Thymus (tissue), 14 donors: ENCODE measurements at places on chromosomes 1 and 21. TPM values are rescaled to one million over a fixed set of nuclear protein-coding genes. Genes with fewer than 3 reads are reported as not detected.

- no peak for DNase-seq
Observed at GRCh38 chr1:79302380-79302930, 295.9 kb upstream of the ADGRL4 start.

- DNase-seq = no peak
Observed at GRCh38 chr1:110051262-110051648, 16.8 kb downstream of the STRIP1 start.

- DNase-seq = no peak
Observed at GRCh38 chr1:41611068-41611931, 126.8 kb upstream of the EDN2 start.

GRCh38 chr1:175005085-175005783 is 5.5 kb downstream of the CACYBP start:
- DNase-seq = no peak

- no peak for DNase-seq
Observed at GRCh38 chr1:11790880-11791715, 14.7 kb downstream of the MTHFR start.

GRCh38 chr1:63774617-63775417 is 1.0 kb downstream of the ROR1 start:
- DNase-seq = no peak

DNA sequence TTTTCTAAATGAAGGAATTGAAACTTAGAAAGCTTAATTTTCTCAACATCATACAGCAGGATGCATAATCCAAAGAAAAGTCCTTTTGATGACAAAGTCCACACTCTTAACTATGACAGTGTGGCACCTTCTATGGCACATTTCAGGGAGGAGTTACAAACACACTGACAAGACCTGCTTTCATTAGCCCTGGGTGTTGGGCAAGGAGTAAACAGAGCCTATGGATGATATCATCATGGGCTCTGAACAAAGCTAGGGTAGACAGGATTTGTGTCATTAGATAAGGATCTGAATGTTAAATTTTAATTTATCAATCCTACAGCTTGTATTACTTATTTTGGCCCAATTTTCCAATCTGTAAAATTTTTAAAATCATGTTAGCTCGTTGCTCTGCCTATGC is 62.6 kb upstream of the DENND1B start:
- DNase-seq = no peak

DNA sequence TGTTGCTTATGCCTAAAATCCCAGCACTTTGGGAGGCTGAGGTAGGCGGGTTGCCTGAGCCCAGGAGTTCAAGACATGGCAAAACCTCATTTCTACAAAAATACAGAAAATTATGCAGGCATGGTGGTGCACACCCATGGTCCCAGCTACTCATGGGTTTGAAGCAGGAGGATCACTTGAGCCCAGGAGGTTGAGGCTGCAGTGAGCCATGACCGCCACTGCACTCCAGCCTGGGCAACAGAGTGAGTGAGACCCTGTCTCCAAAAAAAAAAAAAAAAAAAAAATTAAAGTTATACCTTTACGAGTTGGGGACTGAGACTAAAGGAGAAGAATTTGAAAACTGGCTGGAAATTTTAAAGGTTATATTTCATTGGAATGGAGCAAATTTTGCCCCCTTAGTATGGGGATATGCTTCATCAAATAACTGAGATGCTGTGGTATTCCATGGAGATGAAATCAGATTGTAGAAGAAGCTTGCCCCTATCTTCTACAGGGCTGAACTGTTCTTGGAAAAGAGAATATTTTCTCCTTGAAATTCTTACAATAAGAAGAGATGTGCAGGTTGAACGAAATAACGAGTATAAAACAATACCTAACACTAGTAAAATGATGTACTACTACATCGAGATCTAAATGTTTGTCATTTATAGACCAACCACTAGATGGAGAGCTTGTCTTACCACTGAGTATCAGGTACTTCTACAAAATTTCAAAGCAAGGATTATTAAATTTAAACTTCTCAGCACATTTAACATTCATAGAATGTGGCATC is 34.9 kb upstream of the SCYL3 start:
- no peak for DNase-seq

DNA sequence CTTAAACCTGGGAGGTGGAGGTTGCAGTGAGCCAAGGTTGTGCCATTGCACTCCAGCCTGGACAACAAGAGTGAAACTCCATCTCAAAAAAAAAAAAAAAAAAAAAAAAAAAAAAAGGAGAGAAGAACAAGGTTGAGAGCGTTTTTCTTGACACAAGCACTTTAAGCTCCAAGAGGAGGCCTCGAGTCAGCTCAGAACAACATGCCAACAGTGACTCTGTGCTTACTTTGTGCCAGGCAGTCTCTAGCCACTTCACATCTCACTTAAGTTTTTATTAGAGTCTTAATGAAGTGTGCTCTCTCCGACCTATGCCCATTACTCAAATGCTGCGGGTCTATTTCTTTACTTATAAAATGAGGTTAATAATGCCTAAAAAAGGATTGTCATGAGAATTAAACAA is 13.0 kb downstream of the ATP1A1 start:
- DNase-seq = no peak

DNA sequence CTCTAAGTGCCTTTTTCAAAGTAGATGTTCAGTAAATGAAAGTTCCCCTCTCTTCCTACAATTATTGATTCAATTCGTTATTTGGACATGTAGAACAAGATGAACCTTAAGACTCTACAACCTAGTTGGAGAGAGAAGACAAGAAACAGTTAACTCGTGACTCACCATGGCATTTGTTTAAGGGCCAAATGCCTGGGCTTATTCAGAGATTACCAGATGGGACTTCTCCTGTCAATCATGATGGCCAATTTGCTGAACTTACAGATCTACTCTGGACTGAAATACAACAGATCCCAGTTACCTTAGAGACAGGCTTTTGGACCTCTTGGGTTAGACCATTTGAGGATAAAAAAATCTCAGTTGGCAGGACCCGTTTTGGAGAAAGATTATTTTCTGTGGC is 93.5 kb downstream of the C1orf94 start:
- DNase-seq = no peak

GRCh38 chr1:157849229-157849875 is 7.7 kb upstream of the CD5L start:
- no peak for DNase-seq

Gene CFAP74
- polyA plus RNA-seq = 0.16 TPM

Gene DMRTA2
- 1.5 TPM for polyA plus RNA-seq

Gene TNNI3K
- 0.94 TPM for polyA plus RNA-seq
